AG09309 (cell line): ENCODE measurements at places on chromosomes 13 and 19.

DNA sequence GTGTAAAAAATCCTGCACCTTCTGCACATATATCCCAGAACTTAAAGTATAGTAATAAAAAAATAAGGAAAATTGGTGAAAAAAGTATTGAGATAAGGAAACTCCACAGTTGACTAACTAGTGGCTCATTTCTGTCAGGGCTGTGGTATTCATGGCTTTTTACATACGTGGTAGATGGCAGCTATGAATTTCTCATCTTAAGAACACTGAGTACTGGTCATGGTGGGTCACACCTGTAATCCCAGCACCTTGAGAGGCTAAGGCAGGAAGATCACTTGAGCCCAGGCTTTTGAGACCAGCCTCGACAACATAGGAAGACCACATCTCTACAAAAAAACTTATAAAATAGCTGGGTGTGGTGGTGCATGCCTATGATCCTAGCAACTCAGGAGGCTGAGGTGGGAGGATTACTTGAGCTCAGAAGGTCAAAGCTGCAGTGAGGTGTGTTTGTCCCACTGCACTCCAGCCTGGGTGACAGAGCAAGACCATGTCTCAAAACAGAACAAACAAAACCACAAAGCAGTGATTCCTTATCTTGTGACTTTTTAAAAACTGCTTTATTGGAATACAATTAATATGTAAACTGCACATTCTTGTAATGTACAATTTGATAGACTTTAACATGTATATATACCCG lies 16.8 kb downstream of the SLAIN1 start:
- no peak for DNase-seq

GRCh38 chr13:50241479-50241878 lies 226.2 kb downstream of the KCNRG start:
- DNase-seq, result no peak

DNA sequence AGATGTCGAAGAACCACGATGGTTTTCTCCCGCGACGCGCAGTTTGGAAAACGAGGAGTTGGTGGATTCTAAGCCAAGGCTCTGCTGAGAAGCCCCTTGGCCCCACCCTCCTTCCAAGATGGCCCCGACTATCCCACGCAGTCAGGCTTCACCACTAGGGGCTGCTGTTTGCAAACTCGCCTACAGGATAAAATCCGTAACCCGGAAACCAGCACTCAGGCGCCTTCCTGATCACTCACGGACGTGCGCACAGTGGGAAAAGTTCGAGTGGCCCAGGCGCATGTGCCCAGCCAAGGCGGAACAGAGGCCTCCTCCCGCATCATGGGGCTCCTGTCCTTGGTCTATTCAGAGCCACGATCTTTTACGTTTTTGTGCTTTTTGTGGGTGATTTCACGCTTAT lies 19.2 kb upstream of the UQCR11 start:
- no peak for DNase-seq

GRCh38 chr19:14116525-14116917 lies 1.0 kb downstream of the PRKACA start:
- no peak for DNase-seq
